ENCODE measurements at places on chromosomes 1 and 21.

- DNase-seq: no peak
Measured at GRCh38 chr1:158007667-158008386, 14.4 kb downstream of the KIRREL1 start.

- DNase-seq: peak; percentile 82
Measured at GRCh38 chr21:38477226-38477625, 21.1 kb downstream of the ERG start.

DNA sequence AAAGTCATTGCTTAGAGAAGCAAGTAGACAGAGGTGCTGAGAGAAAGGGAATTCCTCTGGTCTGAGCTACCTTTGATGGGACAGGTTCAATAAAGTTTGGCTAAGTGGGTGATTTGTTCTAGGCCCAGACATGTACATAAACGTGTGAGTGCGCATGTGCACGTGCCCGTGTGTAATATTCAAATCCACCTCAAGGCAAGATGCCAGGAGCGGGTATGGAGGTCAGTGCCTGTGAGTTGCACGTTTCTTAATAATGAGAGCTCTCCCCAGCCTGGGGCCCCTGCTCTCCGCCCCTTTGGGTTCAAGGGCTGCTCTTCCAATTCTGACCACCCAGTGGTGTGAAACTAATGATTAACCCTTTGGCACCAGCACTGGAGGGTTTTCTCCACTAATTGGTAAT, 53.8 kb upstream of the LMO4 start:
- DNase-seq: no peak

- no peak for DNase-seq
Measured at GRCh38 chr1:229480495-229480894, 27.6 kb downstream of the NUP133 start.

DNA sequence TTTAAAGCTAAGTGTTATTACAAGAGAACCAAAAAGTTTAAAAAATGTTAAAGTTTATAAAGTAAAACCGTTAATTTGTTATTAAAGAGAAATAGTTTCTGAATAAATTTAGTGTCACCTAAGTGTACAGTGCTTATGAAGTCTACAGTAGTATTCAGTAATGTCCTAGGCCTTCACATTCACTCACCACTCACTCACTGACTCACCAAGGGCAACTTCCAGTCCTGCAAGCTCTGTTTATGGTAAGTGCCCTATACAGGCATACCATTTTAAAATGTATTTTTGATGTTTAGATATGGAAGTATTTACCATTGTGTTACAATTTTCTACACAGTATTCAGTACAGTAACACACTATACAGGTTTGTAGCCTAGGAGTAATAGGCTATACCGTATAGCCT, 60.1 kb upstream of the GCLM start:
- no peak for DNase-seq

DNA sequence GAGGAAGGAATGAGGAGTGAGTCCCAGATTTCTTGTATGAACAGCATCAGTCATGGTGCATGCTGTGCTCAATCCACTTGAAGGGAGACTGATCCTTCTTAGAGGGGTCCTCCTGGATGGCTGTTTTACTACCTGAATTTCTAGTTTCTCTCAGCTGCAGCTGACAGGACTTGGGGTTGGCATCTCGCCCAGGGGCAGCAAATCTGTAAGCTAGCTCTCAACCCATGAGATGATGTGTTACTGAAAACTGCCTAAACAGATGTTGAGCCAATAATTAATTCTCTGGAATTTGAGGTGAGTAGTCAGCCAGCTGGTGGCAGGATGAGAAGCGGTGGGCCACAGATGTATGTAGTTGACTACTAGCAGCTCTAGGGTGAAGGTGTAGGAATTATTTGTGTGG, 19.6 kb downstream of the BACH1 start:
- no peak for DNase-seq

- no peak for DNase-seq
Measured at GRCh38 chr1:175073633-175074032, 6.0 kb downstream of the TNN start.

DNA sequence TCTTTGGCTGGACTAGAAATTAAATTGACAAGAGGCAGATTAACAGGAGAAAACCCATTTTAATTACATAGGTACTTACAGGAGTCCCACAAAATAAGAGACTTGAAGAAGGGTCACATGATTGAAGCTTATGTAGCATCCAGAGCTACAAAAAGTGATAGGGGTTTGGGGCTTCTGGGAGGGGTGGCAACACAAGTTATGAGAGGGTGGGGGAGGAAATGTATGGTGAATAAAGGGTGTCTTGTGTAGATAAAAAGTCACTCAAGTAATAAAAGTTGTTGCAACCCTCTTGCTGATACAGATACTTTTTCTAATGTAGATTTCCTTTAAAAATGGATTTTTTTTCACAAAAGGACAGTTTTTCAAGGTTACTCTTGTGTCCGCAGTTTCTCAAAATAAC, 24.0 kb downstream of the USP25 start:
- DNase-seq: no peak

DNA sequence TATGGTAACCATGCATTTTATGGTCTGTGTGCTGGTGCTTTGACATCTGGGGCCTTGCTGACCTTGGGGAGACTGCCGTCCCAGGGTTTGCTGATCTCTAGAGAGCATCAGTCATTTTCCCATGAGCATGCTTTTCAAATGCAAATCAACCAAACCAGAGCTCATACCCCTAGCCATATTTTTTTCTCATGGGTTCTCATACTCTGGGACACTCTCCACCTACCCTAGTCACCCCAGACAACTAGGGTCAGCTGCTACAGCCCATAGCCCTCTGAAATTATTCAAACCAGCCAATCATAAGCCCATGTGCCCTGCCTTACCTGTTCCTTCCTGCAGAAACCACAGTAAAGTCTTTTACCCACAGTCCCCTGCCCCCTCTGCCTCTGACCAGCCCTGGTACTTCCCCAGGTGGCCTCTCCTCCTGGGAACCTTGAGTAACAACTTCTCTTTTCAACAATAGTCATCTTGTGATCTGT, 132.0 kb downstream of the MAP3K21 start:
- no peak for DNase-seq
